Cardiac muscle cell (in vitro differentiated cells and primary cell): ENCODE measurements at places on chromosomes 3 and 15. TPM values are rescaled to one million over a fixed set of nuclear protein-coding genes. Genes with fewer than 3 reads are reported as not detected.

Gene KBTBD13
- total RNA-seq = 3.3 and 5.0 TPM in 2 replicates

Gene CPNE9
- total RNA-seq = not detected in 2 replicates

GRCh38 chr3:11072631-11073030, 80.1 kb downstream of the SLC6A1 start:
- H3K36me3 ChIP-seq = no peaks in the 10 kb centered on the region
- H3K27ac ChIP-seq = no peak overlapping the region
- H3K27me3 ChIP-seq = no peaks in the 10 kb centered on the region
- H3K4me1 ChIP-seq = no peaks in the 10 kb centered on the region

DNA sequence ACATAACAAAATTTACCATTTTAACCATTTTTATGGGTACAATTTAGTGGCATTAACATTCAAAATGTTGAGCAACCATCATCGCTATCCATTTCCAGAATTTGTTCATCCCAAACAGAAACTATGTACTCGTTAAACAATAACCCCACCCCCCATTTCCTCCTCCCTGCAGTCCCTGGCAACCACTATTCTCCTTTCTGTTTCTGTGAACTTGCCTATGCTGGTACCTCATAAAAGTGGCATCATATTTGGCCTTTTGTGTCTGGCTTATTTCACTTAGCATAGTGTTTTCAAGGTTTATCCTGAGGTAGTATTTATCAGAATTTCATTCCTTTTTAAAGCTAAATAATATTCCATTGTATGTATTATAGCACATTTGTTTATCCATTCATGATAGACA, 32.4 kb downstream of the C3orf80 start:
- no peaks in the 10 kb centered on the region for H3K27me3 ChIP-seq
- no peak overlapping the region for H3K4me3 ChIP-seq
- DNase-seq = no peak
- no peaks in the 10 kb centered on the region for H3K4me1 ChIP-seq

Gene CP
- total RNA-seq = 0.12 TPM in 1 of 2 replicates, not detected in the other

DNA sequence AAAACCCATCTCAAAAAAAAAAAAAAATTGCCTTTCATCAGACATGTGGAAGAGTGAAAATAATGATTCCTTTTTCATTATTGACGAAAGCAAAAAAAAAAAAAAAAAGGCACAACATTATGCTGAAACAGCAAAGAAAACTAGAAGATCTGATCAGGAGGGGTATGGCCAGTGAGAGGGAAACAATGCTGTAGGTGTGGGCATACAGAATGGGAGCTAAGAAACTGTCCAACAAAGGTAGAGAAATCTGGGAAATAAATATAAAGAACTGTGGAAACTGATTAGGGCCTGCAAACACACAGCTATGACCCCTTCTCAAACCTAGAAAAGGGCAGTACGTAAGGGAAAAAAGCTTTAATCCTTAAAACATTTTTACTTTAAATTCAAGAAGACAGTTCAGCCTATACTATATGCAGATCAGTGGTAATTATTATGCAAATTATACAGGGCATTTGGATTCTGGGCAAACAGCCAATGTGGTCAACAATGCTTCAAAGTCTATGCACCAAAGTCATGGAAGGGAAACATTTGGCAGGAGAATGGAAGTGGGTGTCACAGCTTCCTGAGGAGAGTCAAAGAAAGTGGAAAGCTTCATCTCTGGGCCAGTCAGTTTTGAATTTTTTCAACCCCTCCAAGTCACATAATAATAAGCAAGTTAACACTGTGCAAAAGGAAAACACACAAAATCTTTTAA, 68.3 kb upstream of the SLC12A8 start:
- no peak for DNase-seq
- H3K36me3 ChIP-seq = no peaks in the 10 kb centered on the region
- peaks cover 14% of the 10 kb centered on the region for H3K4me1 ChIP-seq
- no peak overlapping the region for H3K27ac ChIP-seq
- H3K4me3 ChIP-seq = no peak overlapping the region
- H3K27me3 ChIP-seq = no peaks in the 10 kb centered on the region

DNA sequence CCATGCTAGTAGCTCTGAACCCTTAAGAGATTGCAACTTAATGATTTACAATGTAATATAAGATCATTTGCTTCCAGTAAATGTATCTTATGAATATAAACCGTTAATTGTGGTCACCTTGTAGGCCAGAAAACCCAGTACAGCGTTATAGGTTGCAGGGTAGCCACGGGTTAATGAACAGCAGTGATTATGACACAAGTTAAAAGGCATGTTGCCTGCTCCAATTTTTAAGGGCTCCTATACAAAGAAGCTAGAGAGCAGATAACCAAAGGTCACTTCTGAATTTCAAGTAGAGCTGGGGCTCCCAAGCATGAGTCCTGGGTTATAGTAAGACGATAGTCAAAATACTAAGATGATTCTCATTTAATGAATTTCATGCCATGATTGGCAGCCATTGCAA, 13.5 kb downstream of the GUCA1C start:
- H3K36me3 ChIP-seq = no peaks in the 10 kb centered on the region
- peak overlapping the region; percentile 1 for H3K27ac ChIP-seq
- no peak overlapping the region for H3K4me3 ChIP-seq
- H3K27me3 ChIP-seq = no peaks in the 10 kb centered on the region
- peaks cover 5% of the 10 kb centered on the region for H3K4me1 ChIP-seq

GRCh38 chr3:141253326-141253725, 21.7 kb downstream of the PXYLP1 start:
- no peaks in the 10 kb centered on the region for H3K27me3 ChIP-seq
- no peaks in the 10 kb centered on the region for H3K4me1 ChIP-seq
- no peak for DNase-seq
- no peaks in the 10 kb centered on the region for H3K36me3 ChIP-seq

Gene ZDHHC3
- 50.2 and 60.3 TPM in 2 replicates for total RNA-seq

Gene PPP1R14D
- not detected in 2 replicates for total RNA-seq

GRCh38 chr3:161471211-161471610, 25.4 kb upstream of the OTOL1 start:
- H3K4me3 ChIP-seq = no peak overlapping the region
- H3K36me3 ChIP-seq = no peaks in the 10 kb centered on the region

DNA sequence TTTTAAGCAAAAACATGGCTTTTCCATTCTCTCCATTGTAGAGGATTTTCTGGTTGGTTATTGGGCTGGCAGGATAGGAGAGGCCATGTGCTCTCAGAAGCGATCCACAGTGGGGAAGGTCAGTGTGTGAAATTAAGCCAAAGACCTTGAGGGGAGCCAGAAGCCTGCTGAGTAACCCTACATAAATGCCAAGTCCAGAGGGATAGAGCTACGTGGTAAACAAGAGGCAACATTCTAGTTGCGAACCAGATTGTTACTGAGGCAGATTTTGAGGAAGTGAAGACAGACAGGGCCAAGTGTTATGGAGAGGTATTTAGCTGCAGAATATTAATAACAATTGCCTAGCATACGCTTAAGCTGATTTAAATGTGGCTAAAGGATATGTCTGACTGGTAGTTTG, 592.8 kb upstream of the GBE1 start:
- no peaks in the 10 kb centered on the region for H3K36me3 ChIP-seq
- no peaks in the 10 kb centered on the region for H3K4me1 ChIP-seq
- no peak for DNase-seq
- no peaks in the 10 kb centered on the region for H3K27me3 ChIP-seq
